Karpas-422 (cell line): ENCODE measurements at places on chromosomes 7 and 10. TPM values are rescaled to one million over a fixed set of nuclear protein-coding genes. Genes with fewer than 3 reads are reported as not detected.

The PAPOLB gene
- not detected in 2 replicates for total RNA-seq

The NODAL gene
- total RNA-seq: not detected in 2 replicates

The OR2A5 gene
- not detected in 2 replicates for total RNA-seq

The ADAM12 gene
- total RNA-seq: not detected in 2 replicates

The COG5 gene
- 56.1 and 78.0 TPM in 2 replicates for total RNA-seq

The SUPV3L1 gene
- total RNA-seq: 37.6 and 42.0 TPM in 2 replicates

The GHRHR gene
- not detected in 2 replicates for total RNA-seq

The RFC2 gene
- total RNA-seq: 18.9 and 27.3 TPM in 2 replicates

The CTAGE15 gene
- total RNA-seq: not detected in 2 replicates

The FAM180A gene
- not detected in 2 replicates for total RNA-seq

The R3HCC1L gene
- total RNA-seq: 11.8 and 13.3 TPM in 2 replicates
